ENCODE measurements at places on chromosomes 1 and 21.

DNA sequence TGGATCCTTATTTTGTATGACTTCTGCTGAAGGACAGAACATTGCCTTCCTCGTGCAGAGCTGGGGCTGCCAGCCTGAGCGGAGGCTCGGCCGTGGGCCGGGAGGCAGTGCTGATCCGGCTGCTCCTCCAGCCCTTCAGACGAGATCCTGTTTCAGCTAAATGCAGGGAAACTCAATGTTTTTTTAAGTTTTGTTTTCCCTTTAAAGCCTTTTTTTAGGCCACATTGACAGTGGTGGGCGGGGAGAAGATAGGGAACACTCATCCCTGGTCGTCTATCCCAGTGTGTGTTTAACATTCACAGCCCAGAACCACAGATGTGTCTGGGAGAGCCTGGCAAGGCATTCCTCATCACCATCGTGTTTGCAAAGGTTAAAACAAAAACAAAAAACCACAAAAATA, 27.5 kb upstream of the KDM4A start:
- DNase-seq: no peak

DNA sequence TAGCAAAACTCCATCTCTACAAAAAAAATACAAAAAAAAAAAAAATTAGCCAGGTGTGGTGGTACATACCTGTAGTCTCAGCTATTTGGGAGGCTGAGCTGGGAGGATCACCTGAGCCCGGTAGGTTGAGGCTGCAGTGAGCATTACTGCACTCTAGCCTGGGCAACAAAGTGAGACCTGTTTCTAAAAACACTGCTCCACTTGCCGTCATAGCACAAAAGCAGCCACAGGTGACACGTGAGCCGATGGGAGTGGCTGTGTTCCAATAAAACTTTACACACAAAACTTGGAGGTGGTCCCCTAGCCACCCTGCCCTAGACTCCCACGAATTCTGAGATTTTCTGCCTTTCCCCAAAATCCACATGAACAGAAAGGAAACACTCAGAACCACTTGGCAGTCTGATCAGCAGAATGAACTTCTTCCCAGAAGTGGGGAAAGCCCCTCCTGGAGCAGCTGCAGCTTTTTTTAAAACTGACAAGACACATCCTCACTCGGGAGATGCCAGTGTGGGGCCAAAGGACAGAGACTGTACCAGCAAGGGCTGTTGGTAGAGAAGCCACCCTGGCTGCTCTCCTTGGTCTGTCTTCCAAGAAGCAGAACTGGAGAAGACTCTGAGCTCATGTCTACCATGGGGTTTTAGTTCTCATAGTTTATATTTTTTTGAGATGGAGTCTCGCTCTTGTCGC, 23.3 kb downstream of the PLEKHM2 start:
- DNase-seq: no peak

- no peak for DNase-seq
Measured at GRCh38 chr1:36351227-36351977, 28.0 kb upstream of the EVA1B start.

DNA sequence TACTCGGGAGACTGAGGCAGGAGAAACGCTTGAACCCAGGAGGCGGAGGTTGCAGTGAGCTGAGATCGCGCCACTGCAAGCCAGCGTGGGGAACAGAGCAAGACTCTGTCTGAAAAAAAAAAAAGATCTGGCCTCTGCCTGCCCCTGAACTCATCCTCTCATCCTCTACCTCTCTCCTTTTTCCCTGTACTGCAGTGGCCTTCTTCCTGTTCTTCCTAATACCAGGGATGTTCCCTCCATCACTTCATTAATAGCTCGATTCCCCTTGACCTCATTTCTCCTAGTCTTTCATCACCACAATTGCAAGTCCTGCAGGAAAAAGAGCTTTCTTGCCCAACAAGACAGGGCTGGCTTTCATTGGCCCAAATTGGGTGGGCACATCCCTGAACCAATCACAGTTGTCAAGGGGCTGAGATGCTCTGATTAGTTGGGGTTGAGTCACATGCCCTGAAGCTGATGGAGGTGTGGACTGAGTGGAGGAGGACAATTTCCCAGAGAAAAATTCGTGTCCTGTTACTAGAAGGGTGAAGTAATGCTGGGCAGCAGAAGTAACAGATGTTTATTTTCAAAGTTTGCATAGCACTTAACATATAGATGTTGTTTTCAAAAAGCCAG, 86.8 kb upstream of the PUM1 start:
- DNase-seq: no peak

Measured in stimulated activated CD4-positive, alpha-beta T cell treated with anti-CD3 and anti-CD28 coated beads, Interleukin-2, amount 100 ng/mL, for 48 hours (primary cell).